ENCODE measurements at places on chromosomes 16 and 17.

DNA sequence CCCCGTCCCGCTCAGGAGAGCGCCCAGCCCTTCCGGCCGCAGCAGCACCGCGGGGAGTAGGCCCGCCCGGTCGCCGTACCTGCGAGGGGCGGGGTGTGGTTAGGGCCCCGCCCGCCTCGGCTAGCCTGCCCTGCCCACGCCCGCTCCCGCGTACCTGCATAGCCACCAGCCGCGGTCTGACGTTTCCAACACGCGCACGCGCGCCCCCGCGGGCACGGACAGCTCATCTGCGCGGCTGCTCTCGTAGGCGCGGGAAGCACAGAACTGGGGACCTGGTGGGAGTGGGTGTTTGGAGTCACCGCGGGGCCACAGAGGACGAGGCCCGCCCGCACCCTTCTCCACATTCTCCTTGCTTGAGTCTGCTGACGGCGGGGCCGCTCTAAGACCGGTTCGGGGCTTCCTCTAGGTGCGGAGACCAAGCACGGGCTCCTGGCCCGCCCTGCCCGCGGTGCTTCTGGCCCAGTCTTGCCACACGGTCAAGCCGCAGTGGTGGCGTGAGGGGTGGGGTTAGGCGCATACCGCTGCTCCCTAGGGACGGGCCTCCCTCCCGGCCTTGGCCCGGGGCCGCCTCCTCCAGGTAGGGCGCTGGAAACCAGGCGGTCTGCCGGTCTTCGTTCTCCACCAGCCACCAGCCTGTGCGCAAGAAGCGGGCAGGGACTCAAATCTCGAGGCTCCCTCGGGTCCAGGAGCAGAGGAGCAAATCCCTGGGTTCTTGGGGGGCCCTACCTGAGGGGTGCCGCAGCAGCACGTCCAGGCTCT is 1.8 kb downstream of the NOXO1 start:
- peak; percentile 78 for DNase-seq

DNA sequence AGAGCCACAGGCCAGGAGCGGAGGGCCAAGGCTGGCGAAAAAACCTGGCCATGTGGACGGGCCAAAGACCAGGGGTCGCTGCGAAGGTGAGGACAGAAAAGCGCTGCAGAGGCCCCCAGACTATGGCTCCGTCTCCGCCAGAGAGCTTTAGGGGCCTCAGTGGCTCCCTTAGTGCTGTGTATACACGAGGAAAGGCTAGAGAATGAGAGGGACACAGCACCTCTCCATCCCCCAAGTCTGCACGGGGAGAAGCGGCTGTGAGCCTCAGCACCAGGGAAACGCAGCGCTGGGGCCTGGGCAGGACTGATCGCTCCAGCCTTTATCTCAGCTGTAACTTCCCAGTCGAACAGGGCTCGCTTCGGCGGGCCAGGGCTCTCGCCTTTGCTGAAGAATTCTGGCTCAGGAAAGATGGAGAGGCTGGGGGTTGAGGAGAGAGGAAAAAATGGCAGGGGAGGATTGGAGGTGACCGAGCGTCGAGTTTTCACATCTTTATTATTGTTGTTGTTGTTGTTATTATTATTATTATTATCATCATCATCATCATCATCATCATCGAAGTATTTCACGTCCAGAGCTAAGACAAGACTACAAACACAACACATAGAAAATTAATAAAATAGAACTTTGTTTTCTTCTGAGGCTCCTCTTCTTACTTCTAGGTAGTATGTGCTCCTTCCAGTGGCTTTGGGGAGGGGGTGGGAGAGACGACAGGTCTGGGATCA is 1.9 kb upstream of the HOXB5 start:
- DNase-seq, result no peak

GRCh38 chr17:57518587-57519581 is 226.2 kb downstream of the CCDC182 start:
- no peak for DNase-seq

DNA sequence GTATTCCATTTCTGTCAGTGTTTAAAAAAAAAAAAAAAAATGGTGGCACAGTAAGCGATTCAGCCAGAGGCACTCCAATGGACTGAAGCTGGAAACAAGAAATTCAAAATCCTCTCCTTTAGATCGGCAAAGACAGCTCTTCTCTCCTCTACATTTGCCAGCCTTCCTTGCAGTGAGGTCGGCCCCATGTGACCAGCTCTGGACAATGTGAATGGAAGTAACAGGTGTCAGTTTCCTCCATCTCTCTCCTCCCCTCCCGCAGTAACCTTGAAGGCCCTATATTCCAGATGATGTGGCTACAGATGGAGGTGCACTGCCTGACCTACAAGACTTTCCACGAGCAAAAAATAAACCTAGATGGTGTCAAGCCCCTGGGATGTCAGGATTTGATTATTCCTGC is 15.0 kb downstream of the CUEDC1 start:
- peak; percentile 50 for DNase-seq

DNA sequence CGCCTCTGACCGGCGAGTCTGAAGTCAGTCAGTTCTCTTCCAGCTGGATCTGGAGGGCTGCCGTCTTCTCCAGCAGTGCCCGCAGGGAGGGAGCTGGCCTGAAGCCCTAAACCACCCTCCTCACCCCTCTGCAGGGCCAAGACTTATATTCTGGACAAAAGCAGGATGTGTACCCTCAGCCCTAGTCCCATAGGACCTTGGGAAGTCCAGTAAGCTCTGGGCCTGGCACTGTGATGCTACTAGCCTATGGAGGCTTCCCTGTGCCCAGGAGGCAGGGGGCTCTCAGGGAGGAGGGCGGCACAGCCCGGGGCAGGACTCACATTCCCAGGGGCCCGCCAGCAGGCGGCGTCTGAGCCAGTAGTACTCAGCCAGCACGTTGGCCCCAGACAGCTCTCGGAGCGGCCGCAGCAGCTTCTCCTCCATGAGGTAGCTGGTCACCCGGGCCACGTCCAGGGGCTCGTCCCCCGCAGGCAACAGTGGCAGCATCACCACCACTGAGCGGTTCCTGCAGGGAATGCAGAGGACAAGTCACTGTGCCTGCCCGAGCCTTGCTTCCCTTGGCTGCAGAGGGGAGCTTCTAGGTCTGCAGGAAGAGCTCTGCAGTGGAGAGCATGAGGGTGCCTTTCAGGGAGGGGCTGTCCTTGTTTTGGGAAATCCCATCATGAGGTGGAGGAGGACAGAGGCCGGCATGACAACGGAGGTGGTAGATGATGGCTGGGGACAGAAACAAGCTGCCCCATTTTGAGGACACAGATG is 41.7 kb downstream of the RMI2 start:
- peak; percentile 93 for DNase-seq

DNA sequence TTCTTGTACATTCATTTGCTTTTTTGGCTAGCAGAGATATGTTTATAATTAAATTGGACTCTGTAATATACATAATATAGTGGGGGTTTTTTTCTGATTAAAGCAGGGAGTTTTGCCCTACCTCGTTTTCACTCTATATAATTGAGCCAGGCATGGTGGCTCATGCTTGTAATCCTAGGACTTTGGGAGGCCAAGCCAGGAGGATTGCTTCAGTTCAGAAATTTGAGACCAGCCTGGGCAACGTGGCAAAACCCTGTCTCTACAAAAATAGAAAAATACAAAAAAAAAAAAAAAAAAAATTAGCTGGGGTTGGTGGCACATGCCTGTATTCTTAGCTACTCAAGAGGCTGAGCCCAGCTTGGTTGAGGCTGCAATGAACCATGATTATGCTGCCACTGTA is 42.2 kb downstream of the PAFAH1B1 start:
- DNase-seq, result no peak

- peak; percentile 49 for DNase-seq
Observed at GRCh38 chr17:43543300-43543699, 2.8 kb downstream of the ETV4 start.

GRCh38 chr16:50261160-50261706 is 5.1 kb upstream of the ADCY7 start:
- no peak for DNase-seq

DNA sequence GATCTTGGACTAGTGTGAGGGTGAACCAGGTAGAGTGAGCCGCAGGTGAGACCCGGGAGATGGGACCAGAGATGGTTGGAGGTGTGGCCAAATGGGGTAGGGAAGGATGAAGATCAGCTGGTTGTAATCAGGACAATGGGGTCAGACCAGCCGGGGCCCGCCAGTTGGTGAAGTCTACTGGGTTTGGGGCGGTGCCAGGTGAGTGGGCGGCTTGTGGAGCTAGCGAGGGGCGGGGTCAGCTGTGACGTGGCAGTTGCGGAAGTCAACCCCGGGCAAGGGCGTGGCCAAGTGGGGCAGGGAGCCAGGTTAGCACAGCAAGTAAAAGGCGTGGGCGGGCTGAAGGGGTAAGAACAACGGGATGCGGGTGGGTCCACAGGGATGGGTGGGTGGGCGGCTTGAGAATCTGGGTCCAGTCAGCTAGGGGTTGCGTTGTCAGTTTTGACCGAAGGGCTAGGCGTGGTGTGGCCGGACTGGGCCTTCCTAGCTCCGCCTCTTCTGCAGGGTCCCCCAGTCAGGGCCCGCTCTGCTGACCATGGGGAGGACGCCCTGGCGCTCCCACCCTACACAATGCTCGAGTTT is 25.5 kb upstream of the ALKBH5 start:
- DNase-seq, result peak; percentile 99

DNA sequence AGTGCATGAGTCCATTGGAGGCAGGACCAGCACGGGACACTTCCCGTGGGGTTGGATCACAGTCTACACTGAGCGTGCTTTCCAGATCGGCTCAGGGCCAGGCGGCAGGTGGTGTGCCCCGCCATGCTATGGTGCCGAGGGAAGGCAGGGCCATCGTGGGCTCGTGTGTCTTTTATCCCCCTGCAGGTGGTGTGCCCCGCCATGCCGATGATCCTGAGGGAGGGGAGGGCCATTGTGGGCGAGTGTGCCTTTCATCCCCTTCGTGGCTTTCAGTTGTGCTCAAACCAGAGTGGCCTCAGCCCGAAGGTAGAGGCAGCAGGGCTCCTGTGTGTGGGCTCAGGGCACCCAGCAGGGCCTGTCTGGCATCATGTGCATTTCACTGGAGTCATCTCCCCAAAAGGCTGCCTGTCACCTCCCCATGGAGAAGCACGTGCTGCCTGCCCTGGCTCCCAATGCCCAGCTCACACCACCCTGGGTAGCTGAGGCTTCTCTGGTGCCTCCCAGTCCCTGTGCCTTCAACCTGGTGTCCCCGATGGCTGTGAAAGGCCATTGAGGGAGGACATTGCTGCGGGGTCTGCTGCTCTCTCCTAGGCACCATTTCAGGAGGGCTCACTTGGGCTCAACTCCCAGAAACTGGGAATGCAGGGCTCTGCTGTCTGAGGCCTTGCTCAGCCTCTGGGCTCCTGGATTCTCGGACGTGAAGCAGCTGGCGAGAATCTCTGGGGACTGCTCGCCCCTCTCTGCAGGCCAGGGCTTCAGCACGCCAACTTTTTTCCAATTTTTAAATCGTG is 207.6 kb downstream of the NPIPB11 start:
- DNase-seq, result no peak

- peak; percentile 60 for DNase-seq
Observed at GRCh38 chr17:14805348-14805747, 459.8 kb downstream of the PMP22 start.

- no peak for DNase-seq
Observed at GRCh38 chr16:66052745-66053144, 313.7 kb upstream of the CDH5 start.

DNA sequence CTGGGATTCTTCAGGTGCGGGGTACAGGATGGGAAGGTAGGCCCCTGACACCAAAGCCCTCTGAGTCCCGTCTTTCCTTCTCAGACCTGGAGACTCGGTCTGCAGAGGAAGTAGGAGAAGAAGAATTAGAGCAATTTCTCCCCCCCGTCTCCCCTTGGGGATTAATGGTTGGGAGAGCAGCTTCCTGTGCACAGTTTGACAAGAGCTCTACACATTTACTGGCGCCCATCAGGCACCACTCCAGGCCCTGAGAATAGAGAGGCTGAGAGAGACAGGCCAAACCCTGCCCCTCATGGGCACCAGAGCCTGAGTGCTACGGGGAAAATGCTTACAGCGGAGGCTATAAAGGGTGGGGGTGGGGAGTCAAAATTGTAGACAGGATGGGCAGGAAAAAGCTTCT is 3.5 kb upstream of the C16orf74 start:
- no peak for DNase-seq

DNA sequence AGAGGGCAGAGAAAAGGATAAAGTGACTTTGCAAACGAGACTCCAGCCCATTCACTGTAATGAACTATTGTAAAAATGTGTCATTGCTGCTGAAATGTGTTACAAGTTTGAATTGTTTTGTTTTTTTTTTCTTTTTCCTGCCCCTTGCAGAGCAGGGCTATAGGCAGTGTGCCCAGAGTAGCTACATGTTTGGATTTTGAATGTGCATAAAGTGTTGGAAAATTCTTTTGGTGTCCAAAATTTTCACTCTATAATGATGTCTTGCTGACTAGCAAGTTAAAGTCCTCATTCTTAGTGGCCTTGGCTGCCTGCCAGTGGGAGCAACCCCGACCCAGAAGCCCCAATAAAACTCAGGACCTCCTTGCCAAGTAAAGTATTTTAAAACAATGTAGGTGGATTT is 66.5 kb downstream of the IGF2BP1 start:
- no peak for DNase-seq

DNA sequence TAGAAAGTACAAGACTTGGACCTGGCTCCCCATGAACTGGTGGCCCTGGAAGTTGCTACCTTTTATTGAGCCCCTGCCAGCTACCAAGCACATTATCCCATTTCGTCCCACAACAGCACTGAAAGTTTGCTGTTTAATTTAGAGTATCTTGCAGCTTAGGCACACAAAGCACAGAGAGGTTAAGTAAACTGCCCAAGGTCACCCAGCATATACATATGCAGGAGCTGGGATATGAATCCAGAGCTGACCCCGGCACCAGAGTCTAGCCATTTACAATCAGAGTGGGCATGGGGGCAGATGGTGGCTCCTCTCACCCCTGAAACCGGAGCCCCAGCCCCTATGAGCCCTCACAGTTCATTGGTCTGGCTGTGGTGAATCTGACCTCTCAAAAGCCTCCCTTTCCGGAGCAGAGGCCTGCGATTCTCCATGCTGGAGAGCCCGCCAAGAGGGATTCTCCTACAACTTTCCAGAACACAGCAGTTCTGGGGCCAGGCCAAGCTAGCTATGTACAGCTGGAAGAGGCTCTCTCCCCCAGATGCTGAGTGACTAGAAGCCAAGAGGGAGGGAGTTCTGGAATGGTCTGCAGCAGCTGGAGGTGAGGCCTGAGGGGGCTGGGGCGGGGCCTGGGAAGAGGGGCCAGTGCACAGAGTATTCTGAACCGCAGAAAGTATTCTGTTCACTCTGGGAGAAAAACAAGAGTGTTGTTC is 58.3 kb downstream of the SREBF1 start:
- DNase-seq, result no peak

Measured in GM23338 (cell line).